ENCODE measurements at places on chromosomes 1 and 21. TPM values are rescaled to one million over a fixed set of nuclear protein-coding genes. Genes with fewer than 3 reads are reported as not detected.

DNA sequence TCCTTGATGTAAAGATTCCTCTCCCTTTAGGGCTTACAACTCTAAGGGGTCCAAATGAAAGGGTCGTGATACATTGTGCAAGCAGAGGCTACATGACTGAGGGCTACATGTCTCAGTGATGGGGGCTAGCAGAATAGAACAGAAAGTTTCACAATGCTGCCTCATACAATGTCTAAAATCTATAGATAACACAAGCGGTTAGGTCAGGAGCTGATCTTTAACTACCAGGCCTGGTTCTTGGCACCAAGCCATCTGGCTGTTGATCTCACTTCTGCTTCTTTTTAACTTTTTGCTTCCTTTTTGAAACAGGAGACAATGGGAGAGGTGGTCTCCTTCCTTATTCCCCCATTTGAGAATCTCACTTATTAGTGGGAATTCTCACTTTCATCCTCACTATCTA, 710.2 kb downstream of the AMY1C start:
- no peaks in the 10 kb centered on the region for H3K27me3 ChIP-seq
- H3K36me3 ChIP-seq = no peaks in the 10 kb centered on the region
- H3K4me1 ChIP-seq = no peaks in the 10 kb centered on the region
- no peak overlapping the region for H3K4me3 ChIP-seq

GRCh38 chr1:57831624-57832023, 407.8 kb upstream of the DAB1 start:
- H3K27me3 ChIP-seq = no peaks in the 10 kb centered on the region
- DNase-seq = no peak
- H3K4me1 ChIP-seq = no peaks in the 10 kb centered on the region
- no peak overlapping the region for H3K4me3 ChIP-seq
- no peak overlapping the region for H3K27ac ChIP-seq

DNA sequence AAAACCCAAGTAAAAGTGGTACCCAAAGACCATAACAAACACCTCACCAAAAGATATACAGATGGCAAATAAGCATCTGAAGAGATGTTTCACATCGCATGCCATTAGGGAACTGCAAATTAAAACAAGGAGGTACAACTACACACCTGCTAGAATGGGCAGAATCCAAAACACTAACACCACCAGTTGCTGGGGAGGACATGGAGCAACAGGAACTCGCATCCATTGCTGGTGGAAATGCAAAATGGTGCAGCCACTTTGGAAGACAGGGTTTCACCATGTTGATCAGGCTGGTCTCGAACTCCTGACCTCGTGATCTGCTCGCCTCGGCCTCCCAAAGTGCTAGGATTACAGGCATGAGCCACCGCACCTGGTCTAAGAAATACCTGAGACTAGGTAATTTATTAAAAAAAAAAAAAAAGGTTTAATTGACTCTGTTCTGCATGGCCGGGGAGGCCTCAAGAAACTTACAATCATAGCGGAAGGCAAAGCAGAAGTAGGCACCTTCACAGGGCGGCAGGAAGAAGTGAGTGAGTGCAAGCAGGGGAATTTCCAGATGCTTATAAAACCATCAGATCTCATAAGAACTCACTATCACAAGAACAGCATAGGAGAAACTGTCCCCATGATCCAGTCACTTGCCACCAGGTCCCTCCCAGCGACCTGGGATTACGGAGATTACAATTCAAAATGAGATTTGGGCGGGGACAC, 30.2 kb upstream of the PRSS38 start:
- no peaks in the 10 kb centered on the region for H3K27me3 ChIP-seq
- peaks cover 11% of the 10 kb centered on the region for H3K36me3 ChIP-seq
- no peak for DNase-seq

DNA sequence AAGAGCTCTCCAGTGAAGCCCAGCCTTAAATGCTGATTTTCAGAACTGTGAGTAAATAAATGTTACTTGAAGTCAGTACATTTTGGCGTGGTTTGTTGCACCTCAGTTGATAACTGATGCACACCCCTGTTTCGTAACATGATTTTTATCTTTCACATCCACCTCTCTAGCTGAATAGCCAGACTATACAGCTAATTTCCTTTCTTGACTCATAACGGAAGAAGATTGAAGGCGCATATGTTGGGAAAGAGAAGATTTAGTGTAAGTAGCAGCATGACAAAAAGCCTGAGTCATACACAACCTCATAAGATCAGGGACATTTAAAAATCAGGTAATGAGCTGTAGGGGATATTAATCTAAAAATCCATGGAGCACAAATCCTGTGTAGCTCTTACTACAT, 716.2 kb upstream of the ZP4 start:
- no peaks in the 10 kb centered on the region for H3K27me3 ChIP-seq
- no peak overlapping the region for H3K27ac ChIP-seq
- H3K4me3 ChIP-seq = no peak overlapping the region
- no peak for DNase-seq
- no peaks in the 10 kb centered on the region for H3K36me3 ChIP-seq
- H3K4me1 ChIP-seq = no peaks in the 10 kb centered on the region

DNA sequence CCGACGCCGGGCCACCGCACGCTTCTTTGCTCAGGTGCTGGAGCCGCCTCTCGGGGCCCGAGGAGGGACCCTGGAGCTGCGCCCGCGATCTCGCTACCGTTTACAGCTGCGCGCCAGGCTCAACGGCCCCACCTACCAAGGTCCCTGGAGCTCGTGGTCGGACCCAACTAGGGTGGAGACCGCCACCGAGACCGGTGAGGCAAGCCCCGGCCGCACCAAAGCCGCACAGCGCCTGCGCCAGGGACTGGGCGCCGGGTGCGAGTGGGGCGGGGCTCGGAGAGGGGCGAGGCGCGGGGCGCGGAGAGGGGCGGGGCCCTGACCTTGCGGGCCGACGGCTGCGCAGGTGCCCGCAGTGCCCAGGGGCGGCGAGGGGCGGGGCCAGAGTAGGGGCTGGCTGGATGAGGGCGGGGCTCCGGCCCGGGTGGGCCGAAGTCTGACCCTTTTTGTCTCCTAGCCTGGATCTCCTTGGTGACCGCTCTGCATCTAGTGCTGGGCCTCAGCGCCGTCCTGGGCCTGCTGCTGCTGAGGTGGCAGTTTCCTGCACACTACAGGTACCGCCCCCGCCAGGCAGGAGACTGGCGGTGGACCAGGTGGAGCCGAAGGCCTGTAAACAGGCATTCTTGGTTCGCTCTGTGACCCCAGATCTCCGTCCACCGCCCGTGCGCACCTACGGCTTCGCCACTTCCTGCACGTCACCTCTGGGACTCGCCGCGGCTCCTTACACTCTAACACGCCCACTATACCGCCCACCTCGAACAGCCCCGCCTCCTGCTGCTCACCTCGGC, 9.8 kb upstream of the CDC20 start:
- no peaks in the 10 kb centered on the region for H3K27me3 ChIP-seq
- H3K27ac ChIP-seq = peak overlapping the region; percentile 89
- no peaks in the 10 kb centered on the region for H3K36me3 ChIP-seq
- H3K4me3 ChIP-seq = peak overlapping the region; percentile 51

DNA sequence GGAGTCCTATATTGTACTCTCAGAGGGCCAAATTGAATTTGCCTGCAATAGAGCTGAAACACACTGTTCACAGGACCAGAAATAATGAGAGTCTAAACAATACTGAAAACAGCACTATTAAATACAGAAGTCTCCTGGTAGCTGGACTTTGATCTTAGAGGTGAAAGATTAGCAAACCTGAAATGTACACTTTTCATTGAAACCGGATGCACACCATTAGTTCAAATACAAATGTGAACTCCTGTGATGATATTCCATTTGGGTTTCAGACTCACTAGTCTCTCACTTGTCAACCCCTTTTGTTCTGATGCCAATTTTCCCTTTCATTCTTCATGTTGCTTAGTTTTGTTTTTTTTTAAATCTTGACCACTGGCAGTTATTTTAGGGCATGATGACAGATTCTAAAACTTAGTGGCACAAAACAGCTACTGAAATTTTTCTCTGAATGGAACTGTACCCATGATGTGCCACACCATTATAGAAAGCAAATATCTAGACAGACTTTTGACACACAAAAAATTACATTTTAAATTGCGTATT, 5.9 kb upstream of the TNFSF4 start:
- H3K36me3 ChIP-seq = no peaks in the 10 kb centered on the region
- no peaks in the 10 kb centered on the region for H3K27me3 ChIP-seq
- no peak overlapping the region for H3K4me3 ChIP-seq
- DNase-seq = no peak

DNA sequence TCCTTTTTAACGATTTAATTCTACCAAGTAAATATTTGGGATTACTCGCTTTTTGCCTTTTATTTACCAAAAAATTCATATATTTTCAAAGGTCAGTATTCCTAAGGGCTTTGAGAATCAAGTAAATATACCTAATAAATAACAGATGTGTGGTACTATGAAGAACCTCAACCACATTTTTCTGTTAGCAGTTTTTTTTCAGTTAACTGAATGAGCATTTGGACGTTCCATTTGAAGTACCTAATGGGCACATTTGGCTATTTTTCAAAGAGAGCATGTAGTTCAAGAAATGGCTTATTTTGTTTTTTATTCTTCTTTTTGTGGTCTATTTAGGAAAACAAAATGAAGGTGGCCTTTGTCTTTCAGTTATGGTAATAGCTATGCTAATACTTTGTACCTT, 253.0 kb downstream of the GPR52 start:
- H3K36me3 ChIP-seq = no peaks in the 10 kb centered on the region
- no peaks in the 10 kb centered on the region for H3K4me1 ChIP-seq
- no peak overlapping the region for H3K4me3 ChIP-seq
- no peak overlapping the region for H3K27ac ChIP-seq
- H3K27me3 ChIP-seq = no peaks in the 10 kb centered on the region

GRCh38 chr1:151184211-151184610, 5.8 kb downstream of the VPS72 start:
- no peak overlapping the region for H3K27ac ChIP-seq
- H3K4me1 ChIP-seq = peaks cover 8% of the 10 kb centered on the region
- DNase-seq = no peak
- H3K36me3 ChIP-seq = peaks cover 8% of the 10 kb centered on the region
- no peak overlapping the region for H3K4me3 ChIP-seq

DNA sequence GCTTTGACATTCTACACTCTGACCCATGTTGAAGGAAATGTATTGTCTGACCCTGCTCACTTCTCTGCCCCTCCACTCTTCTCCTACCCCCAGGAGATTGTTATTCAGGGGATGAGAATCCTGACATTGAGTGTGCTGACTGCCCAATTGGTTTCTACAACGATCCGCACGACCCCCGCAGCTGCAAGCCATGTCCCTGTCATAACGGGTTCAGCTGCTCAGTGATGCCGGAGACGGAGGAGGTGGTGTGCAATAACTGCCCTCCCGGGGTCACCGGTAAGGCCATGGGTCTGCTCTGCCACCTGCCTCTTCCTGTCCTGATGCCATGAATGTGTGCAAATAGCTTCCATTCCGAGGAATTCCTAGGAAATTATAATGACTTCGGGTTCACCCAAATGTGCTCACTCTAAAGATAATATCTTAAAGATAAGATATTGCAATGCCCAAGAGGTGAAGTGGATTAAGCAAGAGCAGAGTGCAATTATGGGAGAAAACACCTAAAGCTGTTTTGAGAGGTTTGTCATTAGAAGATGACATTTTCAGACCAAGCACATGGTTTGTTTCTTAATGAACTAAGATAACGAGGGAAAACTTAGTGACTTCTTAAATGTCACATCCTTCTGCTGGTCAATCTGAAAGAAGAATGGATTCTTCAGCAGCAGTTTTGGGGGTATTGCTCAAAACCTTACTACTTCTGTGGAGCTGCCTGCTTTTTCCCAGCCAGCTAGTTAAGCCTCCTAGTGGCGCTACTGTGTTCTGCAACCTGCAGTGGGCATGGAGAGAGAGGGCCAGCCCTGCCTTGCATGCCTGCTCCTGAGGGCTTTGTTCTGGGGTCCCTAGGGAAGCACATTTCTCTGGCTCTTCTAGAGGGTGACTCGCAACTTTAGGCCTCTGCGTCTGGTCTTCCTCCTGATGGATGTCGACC, 41.6 kb downstream of the LAMC2 start:
- no peaks in the 10 kb centered on the region for H3K36me3 ChIP-seq
- DNase-seq = peak; percentile 14
- no peaks in the 10 kb centered on the region for H3K4me1 ChIP-seq
- no peak overlapping the region for H3K27ac ChIP-seq
- no peaks in the 10 kb centered on the region for H3K27me3 ChIP-seq
- no peak overlapping the region for H3K4me3 ChIP-seq

GRCh38 chr1:207414606-207415108, 39.5 kb upstream of the CR2 start:
- no peak overlapping the region for H3K27ac ChIP-seq
- H3K4me1 ChIP-seq = peaks cover 4% of the 10 kb centered on the region
- H3K4me3 ChIP-seq = no peak overlapping the region
- no peaks in the 10 kb centered on the region for H3K27me3 ChIP-seq
- no peak for DNase-seq

DNA sequence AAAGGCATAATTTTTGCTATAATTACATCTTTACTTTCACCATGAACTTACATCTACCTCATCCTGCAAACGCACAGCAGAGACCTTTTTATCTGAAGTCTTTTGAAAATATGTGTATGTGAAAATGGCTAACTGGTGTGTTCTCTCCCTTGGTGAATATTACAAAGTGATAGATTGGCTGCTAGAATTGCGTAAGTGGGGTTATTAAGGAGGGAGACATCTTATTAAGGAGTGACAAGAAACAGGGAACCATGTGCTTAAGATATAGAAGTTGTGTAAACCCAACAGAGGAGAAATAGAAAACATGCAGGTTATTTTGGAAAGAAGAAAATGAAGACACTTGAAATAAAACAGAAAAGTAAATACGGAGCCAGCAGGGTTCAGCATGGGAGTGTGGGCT, 7.8 kb downstream of the KCNJ15 start:
- H3K27me3 ChIP-seq = no peaks in the 10 kb centered on the region
- H3K36me3 ChIP-seq = no peaks in the 10 kb centered on the region
- H3K27ac ChIP-seq = no peak overlapping the region
- no peak overlapping the region for H3K4me3 ChIP-seq

GRCh38 chr1:6950001-6950765, 164.9 kb downstream of the CAMTA1 start:
- H3K27me3 ChIP-seq = peaks cover 8% of the 10 kb centered on the region
- no peak for DNase-seq
- no peaks in the 10 kb centered on the region for H3K4me1 ChIP-seq
- H3K36me3 ChIP-seq = no peaks in the 10 kb centered on the region
- no peak overlapping the region for H3K27ac ChIP-seq

Gene CR1L
- total RNA-seq = not detected

Gene ZMYND12
- 0.46 TPM for total RNA-seq

Gene MR1
- 30.7 TPM for total RNA-seq

Gene LCE1A
- total RNA-seq = not detected

Gene GALNT2
- 22.4 TPM for total RNA-seq

Gene CYP4Z1
- not detected for total RNA-seq
